ENCODE measurements at places on chromosomes 2 and 18.

- no peak for DNase-seq
These were observed 349.1 kb upstream of the MAP2 start for GRCh38 chr2:209074711-209075110.

DNA sequence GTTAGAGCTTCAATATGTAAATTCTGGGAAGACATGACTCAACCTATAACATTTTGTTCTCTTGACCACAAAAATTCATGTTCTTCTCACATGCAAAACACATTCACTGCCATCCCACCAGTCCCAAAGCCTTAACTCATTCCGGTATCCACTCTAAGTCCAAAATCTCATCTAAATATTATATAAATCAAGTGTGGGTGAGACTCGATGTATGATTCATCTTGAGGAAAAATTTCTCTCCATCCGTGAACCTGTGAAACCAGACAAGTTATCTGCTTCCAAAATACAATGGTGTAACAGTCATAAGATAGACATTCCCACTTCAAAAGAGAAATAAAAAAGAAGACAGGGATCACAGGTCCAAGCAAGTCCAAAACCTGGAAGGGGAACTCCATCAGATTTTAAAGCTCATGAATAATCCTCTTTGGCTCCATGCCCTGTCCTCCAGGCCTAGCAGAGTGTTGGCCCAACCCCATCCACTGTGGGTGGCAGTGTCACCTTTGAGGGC is 101.3 kb downstream of the RAD51AP2 start:
- DNase-seq = no peak

DNA sequence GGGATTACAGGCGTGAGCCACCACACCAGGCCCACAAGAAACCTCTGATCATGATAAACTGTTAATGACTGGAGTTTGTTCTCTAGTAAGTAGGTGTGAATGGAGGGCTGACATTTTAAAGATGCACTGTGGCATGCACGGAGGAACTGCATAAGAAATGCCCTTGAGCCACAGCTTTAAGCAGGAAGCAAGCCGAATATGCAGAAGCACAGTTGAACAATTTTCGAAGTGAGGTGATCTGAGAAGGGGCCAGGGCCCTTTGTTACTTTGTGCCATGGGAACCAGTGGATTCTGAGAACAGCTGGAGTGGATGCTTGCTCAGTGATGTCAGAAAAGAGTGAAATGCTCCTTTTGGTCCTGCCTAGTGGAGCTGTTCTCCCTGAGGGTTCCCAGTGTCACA is 16.3 kb downstream of the FECH start:
- no peak for DNase-seq

- no peak for DNase-seq
These were observed 18.2 kb upstream of the MGAT5 start for GRCh38 chr2:134235510-134236144.

DNA sequence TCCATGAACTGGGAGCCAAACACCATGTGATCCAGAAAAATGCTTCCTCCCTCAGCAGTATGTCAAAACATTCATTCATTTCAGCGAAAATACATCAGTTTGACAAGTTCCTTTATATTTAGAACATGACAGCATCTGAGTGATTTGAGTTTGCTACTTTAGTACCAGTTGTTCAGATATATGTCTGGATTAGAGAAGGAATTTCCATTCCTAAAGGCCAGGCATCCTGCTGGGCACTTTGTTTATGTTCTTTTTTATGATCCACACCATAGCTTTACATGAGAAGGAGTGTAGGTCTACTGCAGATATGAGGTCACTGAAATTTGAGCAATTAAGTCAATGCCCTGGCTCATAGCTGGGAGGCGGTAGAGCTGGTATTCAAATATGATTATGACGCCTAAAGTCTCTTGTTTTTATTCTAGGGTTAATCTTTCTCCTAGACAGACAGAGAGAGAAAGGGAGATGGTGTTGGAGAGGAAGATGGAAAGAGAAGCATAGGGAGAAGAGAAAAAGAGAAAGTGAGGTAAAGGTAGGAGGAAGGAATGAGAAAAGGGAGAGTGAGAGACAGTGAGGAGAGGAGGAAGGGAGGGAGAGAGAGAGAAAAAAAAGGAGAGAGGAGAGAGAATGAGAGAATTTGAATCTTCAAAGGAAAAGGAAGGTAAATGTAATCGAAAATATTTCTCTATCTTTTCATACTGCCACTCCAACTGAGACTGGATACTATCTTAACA is 839.5 kb upstream of the FANCL start:
- DNase-seq = no peak

GRCh38 chr2:176752295-176752694 is 460.3 kb upstream of the HNRNPA3 start:
- no peak for DNase-seq

DNA sequence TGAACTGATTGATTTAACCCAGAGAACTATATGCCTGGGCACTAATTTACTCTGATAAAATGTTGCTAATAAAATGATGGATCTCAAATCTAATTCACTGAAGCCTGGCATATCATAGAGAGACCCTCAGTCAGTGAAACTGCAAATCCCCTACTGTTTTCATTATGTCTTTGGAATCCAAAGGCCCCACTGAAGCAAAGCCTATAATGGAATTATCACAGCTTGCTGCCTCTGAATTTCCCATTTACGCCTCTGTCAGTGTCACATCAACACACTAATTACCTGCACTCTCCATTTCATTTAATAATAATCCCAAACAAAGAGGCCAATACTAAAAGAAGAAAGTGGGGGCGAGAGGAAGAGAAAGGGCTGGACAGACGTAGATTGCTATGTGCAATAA is 470.9 kb downstream of the MBD2 start:
- DNase-seq = peak; percentile 19

DNA sequence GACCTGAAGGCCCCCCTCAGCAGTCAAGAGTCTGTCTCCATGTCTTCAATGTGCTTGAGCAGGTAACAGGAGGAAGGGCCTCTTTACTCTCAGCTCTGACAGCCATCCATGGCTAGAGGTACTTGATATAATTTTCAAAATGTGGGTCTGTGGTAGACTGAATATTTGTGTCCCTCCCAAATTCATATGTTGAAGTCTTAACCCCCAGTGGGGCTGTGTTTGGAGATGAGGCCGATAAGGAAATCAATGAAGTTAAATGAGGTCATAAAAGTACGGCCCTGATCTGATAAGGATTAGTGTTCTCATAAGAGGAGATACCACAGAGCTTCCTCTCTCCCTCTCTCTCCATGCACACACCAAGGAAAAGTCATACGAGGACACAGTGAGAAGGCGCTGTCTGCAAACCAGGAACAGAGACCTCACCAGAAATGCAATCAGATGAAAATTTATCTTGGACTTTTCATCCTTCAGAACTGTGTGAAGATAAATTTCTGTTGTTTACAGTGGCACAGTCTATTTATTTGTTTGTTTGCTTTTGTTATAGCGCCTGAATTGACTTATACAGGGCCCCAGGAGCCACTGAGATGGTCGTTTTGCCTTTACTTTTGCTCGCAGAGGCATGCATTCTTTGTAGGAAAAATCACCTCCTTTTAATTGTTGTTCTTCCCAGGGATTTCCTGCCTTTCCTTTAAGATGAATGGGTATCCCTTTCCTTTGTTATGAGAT is 274.8 kb upstream of the TRIB2 start:
- no peak for DNase-seq

DNA sequence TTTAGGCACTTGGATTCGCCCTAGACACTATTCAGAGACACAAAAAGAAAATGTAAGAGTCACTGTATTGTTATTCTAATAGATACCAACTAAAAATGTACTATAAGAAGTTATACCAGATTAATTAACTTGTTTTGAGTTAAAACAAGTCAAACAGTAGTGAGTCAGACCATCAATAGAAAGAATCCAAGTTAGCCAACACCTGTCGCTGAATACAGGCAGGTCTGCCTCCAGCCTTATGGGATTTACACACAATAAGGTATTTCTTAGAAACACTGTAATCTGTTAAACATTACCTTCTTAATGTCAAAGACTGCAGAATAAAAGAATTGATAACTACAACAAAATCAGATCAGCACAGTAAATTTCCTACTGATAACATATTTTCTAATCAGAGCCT is 181.4 kb downstream of the DYM start:
- DNase-seq = no peak

DNA sequence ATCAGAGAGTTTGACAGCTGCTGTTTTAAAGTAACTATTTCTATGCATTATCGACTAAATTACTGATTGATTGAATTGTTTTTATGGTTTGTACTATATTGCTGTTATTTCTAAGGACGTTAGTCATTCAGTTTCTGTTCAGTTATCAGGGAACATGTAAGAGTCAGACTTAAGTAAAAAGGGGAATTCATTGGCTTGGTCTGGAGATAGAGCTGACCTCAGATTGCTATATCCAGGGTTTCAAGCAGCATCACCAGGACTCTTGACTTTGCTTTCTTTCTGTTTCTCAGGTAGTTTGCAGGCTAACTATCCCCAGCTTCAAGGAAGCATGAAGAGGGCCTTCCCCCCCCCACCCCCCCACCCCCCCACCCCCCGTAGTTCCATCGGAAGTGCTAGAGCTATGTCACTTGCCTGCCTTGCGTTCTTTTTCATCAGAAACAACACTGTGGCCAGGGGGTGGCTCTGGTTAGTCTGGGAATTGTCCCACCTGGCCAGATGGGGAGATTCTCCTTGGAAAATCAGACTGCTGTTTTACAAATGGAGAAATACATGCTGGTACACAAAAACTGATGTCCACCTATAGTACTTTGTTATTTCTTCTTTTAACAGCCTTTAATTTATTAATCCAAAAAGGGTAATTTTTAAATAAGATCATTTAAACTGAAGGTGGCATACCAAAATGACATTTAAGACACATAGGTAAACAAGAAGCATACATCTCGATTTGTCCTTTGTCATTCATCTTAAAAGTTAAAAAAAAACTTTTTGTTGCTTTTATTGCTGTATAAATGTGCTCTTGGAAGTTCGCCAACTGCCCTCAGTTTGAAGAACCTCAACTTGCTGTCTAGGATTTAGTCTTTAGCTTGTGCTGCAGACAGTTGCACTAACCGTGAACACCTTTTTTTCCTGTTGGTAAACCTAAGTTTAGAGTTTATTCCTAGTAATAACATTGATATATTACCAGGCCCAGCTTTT is 9.4 kb downstream of the SMAD4 start:
- no peak for DNase-seq

- no peak for DNase-seq
These were observed 100.4 kb upstream of the RND3 start for GRCh38 chr2:150587547-150588505.

GRCh38 chr2:196149948-196150347 is 21.4 kb downstream of the STK17B start:
- no peak for DNase-seq

DNA sequence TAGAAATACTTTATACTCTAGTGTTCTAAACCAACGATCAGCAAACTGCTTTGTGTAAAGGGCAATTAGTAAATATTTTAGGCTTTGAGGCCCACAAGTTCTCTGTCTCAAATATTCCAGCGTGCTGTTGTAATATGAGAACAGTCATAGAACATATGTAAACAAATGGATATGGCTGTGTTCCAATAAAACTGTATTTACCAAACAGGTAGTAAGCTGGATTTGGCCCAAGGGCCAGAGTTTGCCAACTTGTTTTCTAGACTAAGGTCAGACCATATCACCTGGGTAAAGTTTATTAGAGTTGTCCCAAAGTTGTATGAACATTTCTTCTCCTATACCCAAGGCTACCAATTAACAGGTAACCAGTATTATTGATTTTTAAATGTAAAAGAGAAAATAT is 303.2 kb upstream of the MC4R start:
- peak; percentile 37 for DNase-seq

DNA sequence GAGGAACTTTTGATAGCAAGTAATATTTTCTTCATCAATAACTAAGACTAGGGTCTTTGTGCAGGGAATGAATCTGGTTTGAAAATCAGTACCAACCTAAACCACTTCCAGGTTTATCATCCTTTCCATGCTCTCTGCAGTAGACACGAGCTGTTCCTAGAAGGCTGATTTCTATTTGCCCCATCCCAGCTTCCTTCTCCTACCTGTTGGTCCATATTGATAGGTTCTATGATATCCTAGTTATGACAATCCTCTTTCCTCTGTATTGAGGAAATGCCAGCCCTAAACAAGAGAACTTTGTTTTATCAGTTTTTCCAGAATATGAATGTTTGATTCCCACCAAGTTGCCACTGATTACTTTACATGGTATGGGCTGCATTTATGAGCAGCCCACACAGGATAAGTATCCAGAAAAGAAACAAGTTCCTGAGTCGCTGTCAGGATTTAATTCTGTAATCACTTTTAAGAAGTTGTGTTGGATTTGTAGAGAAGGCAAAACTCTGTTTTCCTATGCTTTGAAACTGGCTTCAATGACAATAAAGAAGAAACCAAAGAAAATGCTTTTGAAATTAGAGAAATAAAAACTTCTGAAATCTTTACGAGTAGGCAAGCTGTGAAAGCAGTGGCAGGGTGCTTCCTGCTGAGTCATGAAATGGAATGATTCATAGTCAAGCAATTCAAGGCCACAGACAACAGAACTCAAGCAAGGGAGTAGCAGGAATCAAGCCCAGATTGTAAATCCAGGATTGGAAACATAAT is 37.3 kb upstream of the TANK start:
- no peak for DNase-seq

GRCh38 chr2:50241282-50241681 is 790.6 kb downstream of the NRXN1 start:
- DNase-seq = no peak

DNA sequence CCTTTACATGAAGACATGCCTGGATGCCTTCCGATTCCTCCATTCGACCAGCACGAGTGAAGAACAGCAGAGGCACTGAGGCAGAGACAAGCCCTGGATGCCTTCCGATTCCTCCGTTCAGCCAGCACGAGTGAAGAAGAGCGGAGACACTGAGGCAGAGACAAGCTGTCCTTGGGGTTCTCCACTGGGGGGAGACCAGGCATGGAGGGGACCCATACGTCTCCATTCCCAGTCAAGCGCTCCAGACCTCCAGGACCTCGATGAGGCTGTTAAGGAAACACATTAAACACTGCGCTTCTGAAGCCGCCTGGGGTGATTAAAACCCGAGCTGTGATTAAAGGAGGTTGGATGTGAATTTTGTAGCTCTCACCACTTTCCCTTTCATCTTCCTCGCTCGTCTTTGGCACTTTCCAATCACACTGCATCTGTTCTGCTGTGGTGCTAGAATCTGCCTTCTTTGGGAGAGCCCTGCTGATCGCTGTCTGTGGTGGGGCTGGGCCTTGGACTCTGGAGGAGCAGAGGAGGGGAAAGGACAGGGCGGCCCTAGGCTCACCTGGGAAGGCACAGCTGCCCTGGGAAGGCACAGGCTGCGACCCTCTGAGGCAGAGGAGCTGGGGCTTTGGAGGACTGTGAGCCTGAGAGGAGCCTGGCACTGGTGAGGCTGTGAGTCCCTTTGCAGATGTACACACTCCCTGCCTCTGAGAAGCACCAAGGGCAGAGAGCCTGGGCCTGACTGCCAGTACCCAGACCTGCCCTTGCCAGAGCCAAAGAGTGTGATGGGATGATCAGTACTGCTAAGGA is 463.1 kb upstream of the HS6ST1 start:
- no peak for DNase-seq

- DNase-seq = no peak
These were observed 1.1 kb downstream of the CNDP2 start for GRCh38 chr18:74497324-74497676.

DNA sequence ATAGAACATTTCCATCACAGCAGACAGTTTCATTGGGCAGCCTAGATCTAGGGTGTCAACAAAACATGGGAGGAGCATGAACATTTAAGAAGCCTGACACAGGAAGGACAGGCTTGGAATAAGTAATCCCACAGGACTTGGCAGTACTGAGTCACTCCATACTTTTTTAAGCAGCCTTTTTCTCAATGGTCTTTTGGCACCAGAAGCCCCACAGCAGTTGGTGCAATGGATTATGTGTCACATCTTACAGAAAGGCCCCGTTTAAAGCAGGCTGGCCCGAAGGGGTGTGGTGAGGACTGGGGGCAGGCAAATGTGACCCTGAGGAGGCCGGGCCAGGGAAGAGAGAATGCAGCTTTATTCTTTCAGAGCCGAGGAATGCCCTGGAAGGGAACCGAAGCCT is 26.6 kb downstream of the SPTBN1 start:
- no peak for DNase-seq

Measured in NCI-H146 (cell line).